Esophagus muscularis mucosa (tissue), 4 donors: ENCODE measurements at places on chromosomes 5 and 9. TPM values are rescaled to one million over a fixed set of nuclear protein-coding genes. Genes with fewer than 3 reads are reported as not detected.

DNA sequence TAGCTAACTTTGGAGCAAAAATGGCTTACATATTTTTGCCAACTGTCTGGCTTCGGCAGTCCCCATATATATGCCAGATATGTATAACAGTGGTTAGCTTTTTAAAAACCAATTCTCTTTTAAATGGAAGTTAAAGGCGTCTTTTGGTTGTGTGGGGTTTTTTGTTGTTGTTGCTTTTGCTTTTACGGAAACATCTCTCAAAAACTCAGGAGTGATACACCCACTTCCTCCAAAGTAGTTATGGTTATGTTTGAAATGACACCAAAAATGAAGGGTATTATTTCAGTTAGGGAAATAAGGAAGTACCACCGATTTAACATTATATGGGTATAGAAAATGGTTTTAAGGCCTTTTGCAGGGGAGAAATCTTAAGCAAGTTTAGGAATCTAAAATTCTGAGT is 2.3 kb downstream of the CNOT8 start:
- no peak for DNase-seq

DNA sequence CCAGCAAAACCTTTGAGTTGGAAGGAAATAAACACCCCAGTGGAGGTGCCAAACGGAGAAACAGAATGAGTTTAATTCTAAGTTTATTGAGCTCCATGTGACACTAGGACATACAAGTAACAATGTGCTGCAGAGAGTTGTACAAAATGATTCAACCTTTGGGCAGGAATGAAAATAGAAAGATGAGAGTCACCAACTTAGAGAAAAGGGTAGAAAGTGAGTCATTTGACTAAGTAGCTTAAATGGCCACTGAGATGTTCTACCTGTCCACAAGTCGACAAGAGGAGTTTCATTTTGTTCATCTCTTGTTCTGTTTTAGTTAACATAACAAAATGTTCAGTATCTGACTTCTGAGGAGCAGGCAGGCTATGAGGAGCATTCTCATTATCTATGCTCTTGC is 284.7 kb downstream of the NR2F1-AS1 start:
- DNase-seq = no peak

DNA sequence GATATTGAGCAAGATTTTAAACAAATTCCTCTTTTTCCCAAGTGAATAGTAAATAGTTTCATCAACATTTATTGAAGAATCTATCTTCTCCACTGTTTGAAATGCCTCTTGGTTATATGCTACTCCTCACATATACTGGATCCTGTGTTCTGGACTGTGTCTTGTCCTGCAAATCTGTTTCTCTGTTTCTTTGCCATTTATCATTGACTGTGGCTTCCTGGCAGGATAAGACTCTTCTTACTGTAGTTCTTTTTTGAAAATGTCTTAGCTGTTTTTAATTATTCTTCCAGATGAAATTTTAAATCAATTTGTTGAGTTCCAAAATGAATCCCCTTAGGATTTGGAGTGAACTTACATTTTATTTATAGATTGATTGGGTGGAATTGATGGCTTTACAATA is 27.8 kb downstream of the RALGPS1 start:
- no peak for DNase-seq

DNA sequence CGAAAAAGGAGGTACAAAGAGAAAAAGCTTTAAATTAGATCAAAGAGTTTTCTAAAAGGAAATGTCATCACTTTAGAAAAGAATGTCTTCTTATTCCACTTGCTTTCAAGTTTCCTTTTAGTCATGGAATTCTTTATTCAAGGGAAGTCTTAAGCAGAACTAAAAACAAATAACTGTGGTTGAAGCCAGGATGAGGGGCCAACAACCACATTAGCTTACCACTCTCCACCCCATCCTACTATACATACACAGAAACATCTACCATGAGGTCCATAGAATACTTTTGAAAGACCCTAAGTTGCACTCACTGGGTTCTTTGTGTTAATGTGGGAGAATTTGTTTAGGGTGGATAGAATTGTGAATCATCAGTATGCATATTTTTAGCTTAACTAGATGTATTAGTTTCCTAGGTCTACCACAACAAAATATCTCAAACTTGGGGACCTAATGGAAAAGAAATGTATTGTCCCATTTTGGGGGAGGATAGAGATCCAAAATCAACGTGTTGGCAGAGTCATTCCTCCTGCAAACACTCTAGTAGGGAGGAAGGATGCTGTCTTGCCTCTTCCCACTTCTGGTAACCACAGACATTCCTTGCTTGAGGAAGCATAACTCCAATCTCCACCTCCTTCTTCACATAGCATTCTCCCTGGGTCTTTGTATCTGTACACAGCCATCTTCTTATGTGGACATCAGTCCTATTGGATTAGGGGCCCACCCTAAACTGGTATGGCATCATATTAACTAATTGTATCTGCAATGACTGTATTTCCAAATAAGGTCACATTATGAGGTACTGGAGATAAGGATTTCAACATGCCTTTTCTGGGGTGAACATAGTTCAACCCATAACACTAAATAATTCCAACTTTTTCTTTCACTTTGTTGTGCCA is 239.4 kb downstream of the LURAP1L start:
- no peak for DNase-seq

GRCh38 chr5:168123631-168124528 is 167.6 kb upstream of the WWC1 start:
- no peak for DNase-seq

DNA sequence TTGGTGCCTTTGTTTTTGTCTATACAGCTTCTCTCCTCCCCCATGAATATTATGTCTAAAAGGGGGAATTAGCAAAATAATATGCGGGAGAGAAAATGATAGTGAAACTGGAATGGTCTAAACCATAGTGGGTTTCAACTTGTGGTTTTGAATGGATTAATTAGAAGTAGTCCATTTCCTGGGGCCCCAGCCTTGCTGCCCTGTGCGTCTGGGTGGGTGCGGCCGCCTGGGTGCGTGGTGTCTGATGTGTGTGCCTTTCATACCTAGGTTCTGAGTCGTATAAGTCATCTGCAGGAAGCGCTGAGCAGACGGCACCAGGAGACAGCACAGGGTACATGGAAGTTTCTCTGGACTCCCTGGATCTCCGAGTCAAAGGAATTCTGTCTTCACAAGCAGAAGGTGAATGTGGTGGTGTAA is 120.0 kb upstream of the CACNA1B start:
- no peak for DNase-seq

GRCh38 chr5:105754056-105754455 is 1916.7 kb downstream of the EFNA5 start:
- no peak for DNase-seq

DNA sequence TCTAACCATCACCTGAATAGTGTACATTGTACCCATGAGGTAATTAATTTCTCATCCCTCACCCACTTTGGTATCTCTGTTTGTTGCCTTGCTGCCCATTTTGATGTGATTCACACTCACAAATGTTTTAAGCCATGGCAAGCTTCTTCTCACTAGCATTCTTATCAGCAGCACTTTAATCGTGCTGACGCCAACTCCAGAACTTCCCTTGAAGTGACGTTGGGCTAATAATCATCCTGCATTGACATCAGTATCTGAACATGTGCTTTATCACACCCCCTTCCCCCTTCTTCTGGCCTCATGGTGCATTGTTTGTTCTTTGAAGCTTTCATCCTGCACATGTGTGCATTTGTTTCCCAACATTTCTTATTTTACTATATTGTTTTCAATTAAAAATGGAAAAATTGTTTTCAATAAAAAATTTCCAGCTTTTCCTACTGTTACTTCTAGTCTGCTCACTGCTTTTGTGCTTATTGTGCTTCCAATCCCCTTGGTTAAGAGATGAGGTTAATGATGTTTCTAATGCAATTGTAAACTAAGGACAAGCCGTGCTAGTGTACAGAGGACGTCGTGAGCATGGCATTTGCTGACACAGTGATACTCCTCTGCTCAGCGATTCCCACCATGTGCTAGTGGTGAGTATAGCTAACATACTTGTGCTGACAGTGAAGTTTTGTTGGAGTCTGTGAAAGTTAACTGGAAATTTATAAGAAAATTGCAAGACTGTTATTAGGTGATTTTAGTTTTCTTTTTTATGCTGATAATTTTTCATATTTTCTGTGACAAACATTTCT is 238.5 kb downstream of the KDM4C start:
- DNase-seq = no peak

GRCh38 chr5:71932655-71933338 is 174.5 kb upstream of the MAP1B start:
- peak; percentile 91 for DNase-seq

DNA sequence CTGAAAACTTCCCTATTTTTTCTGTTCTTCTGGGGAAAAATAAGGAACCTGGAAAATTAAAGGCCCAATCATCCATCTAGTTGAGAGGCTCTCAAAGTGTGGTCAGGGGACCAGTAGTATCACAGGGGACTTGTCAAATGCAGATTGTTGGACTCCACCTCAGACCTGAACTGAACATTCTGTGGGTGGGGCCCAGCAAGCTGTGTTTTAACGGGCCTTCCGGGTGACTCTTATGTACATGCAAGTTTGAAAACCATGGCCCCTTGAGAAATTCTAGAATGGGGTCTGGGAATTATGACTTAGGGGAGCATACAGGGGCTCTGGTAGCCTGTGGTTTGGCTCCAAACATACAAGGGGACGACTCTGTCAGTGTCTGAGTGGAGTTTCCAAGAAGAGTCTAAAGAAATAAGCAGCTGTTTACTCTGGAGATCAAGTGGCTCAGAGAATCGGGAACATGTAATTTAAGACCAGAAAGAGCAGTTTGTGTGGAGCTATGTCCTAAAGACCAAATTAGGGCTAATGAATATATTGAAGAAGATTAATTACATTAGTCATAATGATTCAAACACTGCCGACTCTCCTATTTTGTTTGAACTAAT is 177.4 kb downstream of the SLC28A3 start:
- DNase-seq = no peak

- peak; percentile 82 for DNase-seq
Measured at GRCh38 chr5:6585168-6585567, 47.7 kb downstream of the NSUN2 start.

DNA sequence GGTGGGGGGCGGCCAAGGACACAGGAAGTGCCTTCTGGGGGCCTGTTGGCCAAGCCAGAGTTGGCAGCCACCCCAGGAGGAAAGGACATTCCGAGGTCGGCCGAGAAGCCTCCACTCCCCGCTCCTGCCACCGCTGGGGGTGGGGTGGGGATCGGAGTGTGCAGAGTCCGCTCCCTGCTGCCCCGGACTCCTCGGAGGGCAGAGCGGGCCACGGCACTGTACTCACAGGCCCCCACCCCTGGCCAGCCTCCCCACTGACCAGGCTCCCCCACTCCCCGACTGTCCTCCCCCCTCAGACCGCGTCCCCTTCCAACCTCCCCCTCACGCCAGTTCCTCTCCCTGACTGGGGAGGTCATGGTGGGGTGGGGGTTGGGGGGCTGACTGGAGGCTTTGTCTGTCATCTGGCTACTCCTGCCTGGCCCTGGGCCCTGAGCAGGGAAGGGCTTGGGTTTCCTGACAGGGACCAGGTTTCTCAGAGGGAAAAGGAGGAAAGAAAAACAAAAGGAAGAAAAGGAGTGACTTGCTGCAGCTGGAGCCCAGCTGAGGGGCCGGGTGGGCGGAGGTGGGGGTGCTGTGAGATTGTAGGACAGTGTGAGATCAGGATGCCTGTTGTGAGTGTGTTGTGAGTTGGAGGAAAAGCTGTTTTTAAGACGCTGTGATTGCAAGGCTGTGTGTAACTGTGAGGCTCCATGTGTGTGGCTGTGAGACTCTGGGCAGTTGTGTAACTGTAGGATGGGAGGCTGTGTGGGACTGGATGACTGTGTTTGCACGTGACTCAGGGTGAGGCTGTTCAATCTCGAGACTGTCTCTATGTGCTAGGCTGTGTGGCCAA is 29.7 kb downstream of the CNTFR start:
- DNase-seq = no peak

GRCh38 chr5:176178789-176179188 is 59.4 kb upstream of the SIMC1 start:
- DNase-seq = no peak

DNA sequence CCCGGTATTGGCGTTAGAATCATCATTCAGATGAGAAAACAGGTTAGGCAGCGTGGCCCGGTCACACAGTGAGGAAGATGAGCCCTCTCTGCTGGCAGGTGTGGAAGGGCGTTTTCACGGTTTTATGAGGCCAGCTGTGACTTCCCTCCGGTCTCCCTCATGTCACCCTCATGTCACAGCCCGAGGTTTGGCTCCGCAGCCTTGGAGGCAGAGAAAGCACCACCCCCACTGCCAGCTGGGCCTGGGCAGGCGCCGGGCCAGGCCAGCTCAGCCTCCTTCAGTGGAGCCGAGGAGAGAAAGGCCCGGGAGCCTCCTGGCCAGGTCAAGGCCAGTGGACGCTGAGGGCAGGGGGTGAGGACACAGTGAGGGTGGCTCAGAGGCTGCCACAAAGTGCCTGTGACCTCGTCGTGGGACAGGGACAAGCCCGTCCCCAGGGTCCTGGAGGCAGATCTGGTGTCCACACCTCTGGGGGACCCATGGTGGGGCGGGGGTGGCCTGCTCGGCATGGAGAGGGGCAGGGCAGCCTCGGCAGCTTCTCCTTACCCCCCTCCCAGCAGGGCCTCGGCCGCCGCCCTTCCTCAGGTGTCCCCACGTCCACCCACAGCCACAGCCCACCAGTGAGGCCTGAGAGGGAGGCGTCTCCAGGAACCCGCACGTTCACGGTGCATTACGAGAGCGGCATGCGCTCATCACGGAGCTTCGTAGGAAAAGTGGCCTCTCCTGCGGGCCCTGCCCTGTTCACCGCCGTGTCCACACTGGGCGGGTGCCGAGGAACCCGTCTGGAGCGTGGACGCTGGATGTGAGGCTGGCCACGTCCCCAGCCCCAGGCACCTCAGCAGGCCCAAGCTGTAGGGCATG is 32.2 kb downstream of the EXD3 start:
- no peak for DNase-seq

GRCh38 chr9:110298043-110298605 is 39.5 kb downstream of the TXNDC8 start:
- no peak for DNase-seq

- DNase-seq = no peak
Measured at GRCh38 chr5:150409638-150410523, 2.8 kb downstream of the CD74 start.

DNA sequence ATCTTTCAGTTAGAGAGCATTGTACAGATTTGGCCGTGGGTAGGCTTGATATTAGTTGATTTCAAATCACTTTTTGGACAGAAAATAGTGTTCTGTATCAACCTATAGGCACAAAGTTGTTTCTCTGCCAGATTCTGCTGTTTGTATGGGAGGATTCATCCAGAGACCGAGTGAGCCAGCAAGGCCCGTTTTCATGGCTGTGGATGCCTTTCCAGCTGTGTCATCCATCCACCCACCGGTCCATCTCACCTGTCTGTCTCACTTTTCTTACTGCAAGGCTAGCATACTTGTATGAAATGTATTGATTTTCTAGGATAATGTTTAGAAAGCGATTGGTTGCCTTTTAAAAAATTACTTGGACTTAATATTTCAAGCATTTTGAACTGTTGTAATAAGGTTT is 34.4 kb downstream of the ICE1 start:
- no peak for DNase-seq

GRCh38 chr5:2227433-2227832 is 344.7 kb upstream of the IRX4 start:
- no peak for DNase-seq

Gene PTGDS
- 25.7 TPM for total RNA-seq

Gene ABLIM3
- total RNA-seq = 42.4 TPM

DNA sequence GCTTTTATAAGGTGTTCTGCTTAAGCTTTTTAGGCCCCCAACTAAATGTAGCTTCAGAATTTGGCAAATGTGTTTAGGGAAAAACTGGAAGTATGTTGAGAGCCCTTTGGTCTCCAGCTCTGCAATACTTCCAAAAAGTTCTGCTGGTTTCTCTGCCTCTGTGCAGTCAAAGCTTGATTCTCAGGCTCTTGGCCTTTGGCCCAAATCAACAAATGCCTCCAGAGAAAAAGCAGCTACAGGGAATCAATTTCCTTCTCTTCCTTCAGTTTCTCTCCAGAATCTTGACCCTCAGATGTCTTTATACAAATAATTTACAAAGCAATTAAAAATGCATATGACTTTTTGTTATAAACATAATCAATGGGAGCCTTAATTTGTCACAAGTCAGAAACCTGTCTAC is 235.7 kb downstream of the COMMD10 start:
- no peak for DNase-seq
